ENCODE measurements at places on chromosomes 12 and 14.

GRCh38 chr12:49824895-49825294 lies 3.3 kb downstream of the NCKAP5L start:
- no peak for DNase-seq

DNA sequence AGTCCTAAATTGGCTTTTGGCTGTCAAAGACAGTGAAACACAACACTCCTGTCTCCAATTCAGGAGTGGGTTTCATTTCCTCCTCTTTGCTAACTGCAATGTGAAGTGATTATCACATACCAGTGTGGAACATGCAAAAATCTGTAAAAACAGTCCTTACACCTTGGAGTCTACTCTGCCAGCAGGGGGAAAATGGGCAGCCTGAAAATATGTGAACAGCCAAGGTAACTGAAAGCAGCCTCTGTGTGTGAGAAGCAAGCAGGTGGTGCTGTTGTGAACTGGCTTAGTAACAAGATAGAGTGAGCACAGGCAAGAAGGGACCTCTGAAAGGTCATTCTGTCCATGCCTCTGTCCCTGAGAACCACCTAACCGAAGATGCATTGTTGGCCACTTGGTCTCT lies 6.0 kb downstream of the PRMT8 start:
- DNase-seq, result no peak

- no peak for DNase-seq
Observed at GRCh38 chr12:58030566-58031279, 89.4 kb downstream of the ATP23 start.

DNA sequence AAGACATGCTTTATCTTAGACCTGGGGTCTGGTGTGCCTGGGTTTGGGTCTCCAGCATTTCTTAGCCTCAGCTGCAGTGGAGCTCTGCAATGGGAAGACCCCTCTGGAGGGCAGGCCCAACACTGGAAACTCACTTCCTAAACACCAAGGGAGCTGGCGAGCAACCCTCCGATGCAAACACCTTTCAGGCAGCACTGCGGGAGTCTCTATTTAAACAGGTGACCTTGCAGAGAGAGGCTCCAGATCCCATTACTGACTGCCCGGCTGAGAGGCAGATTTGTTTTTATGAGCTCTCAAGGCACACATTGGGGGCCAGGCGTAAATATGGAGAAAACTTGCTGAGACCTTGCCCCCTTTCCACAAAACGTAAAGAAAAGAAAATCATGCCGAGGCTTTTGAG lies 195.5 kb downstream of the PAX9 start:
- DNase-seq, result no peak

- DNase-seq, result no peak
Observed at GRCh38 chr14:47262801-47263200, 412.6 kb downstream of the MDGA2 start.

GRCh38 chr12:12542286-12542685 lies 20.4 kb downstream of the DUSP16 start:
- no peak for DNase-seq

DNA sequence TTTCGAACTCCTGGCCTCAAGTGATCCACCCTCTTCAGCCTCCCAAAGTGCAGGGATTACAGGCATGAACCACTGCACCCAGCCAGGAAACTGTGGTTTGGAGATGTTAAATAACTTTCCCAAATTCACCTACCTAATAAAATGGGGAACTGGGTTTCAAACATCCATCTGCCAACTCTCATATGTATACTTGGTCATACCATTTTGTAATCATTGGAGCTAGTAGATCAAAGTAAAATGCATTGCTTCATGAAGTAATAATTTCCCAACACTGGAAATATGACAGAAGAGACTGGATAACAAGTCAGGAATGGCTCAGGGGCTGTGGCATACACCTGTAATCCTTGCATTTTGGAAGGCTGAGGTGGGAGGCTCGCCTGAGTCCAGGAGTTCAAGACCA lies 5.3 kb upstream of the HECTD1 start:
- no peak for DNase-seq

DNA sequence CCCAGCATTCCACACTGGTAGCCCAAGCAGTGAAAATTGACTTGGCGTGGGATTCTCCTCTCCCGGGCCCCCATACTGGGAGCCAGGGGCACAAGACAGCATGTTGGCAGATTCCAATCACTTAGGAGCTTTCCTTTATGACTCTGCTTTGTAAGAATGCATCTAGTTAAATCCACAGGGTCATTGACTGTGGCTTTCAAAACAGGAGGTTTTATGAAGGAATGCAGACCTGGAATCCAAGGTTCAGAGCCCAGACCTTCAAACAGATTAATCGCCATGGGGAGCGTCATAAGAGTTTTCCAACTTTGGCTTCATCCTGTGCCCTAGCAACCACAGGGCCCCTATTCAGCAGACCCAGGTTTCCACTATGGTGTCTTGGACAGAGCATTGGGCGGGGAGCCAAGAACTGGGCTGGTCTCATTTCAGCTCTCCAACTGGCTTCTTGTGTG lies 76.4 kb upstream of the RMST start:
- DNase-seq, result no peak

GRCh38 chr12:54036620-54037359 lies 3.9 kb downstream of the HOXC5 start:
- DNase-seq, result no peak

DNA sequence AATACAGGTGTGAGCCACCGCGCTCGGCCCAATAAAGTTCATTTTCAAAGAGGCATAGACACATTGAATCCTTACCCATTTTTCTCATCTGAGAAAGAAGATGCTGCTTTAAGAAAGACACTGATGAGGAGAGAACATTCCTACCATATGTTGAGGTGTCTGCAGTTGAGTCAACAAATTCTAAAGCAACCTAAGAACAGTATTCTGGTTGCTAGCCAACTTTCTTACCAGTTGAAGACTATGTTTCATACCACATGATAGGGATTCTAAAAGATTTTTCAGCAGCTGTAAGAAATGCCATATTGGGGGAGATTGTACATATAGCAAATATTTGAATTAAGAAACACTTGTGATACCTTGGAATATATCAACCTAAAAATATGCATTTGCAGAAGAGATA lies 160.1 kb downstream of the SRGAP1 start:
- DNase-seq, result no peak

DNA sequence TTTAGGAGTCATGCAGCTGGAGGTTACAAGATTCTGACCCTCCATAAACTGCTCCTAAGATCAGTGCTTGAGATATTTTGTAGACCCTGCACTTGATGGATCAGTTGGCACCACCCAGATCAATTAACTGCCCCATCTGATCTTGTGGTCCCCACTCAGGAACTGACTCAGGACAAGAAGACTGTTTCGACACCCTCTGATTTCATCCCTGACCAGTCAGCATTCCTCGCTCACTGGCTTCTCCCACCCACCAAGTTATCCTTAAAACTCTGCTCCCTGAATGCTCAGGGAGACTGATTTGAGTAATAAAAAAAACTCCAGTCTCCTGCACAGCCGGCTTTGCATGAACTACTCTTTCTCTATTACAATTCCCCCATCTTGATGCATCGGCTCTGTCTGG lies 360.2 kb downstream of the GALC start:
- no peak for DNase-seq

DNA sequence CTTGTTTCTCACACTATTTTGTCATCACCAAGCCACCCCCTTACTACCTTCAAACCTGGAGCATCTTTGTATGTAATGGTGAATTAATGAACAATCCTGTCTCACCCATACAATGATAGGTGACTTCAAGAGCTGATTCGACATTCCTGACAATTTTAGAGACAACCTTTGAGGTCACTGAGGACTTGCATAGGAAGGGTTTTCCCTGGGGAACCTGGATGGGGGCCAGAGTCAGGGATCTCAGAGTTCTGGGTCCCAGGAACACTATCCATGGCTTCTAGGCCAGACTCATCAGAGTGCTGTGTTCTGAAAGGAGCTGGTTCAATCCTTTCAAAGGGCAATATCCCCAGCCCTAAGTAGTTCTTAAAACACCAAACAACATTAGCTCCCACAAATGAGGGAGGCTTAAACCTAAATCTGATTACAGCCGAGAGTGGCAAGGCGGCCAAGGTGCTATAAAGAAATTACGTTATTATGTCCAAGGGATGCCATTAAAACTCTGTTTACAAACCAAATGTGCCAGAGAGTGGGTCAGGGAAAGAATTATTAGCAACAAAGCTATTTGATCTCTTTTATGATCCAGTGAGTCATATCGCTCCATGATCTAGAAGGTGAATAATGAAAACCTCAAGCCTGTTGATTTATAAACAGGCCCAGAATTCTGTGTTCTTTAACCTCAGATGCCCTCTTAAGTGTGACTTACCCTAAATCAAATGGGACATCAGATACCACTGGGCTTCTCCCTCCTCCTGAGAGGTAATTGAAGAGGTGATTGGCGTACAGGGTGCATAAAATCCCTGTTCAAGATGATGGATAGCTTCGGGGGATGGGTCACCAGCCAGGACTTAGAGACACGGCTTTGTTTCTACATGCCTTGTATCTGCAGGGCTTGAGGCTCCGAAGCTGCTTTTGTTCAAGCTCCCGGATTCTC lies 230.2 kb upstream of the TBX3 start:
- no peak for DNase-seq

GRCh38 chr12:131948166-131948712 lies 1.5 kb upstream of the EP400 start:
- no peak for DNase-seq

- no peak for DNase-seq
Observed at GRCh38 chr14:55650992-55651391, 71.0 kb downstream of the KTN1 start.

- no peak for DNase-seq
Observed at GRCh38 chr12:88982694-88983093, 369.6 kb downstream of the DUSP6 start.

DNA sequence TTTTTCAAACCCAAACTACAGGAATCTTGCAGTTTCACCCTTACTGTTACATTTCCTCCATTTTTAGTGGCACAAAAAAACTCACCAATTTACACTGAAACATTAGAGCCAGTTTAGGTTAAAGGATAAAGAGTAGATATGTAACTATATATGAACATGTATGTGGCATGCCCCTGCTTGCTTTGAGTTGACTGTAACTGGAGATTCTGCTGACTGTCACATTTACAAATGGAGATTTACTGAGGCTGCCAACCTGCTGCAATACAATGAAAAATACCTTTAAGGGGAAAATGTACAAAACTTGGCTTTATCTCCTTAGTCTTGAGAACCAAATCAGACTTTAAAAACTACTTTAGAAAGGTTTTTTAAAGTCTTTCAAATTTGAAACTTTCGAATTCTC lies 28.3 kb downstream of the STON2 start:
- DNase-seq, result no peak
